ENCODE measurements at places on chromosomes 6 and 20.
A peak's percentile ranks its signal among the peaks of the same experiment; 100 is the strongest.

- no peak for DNase-seq
Observed at GRCh38 chr6:143750877-143751276, 73.1 kb downstream of the PHACTR2 start.

DNA sequence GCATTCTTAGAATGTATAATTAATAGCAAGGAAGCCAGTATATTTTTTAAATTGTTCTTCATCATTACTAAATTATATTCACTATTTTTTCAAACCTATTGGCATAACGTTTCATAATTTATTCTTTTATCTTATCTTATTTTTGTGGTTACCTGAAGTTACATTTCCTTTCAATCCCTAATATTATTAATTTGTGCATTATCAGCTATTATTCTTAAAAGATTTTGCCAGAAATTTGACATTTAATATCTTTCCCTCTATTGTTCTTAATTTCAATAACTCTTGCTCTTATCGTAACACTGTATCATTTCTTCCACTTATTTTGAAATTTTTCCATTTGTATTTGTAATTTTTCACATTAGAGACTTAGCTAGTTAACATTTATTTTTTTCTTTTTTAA lies 18.4 kb downstream of the OR14J1 start:
- no peak for DNase-seq

GRCh38 chr6:158358450-158359077 lies 46.3 kb downstream of the TULP4 start:
- no peak for DNase-seq

- DNase-seq = no peak
Observed at GRCh38 chr20:38193586-38194105, 28.6 kb upstream of the TGM2 start.

DNA sequence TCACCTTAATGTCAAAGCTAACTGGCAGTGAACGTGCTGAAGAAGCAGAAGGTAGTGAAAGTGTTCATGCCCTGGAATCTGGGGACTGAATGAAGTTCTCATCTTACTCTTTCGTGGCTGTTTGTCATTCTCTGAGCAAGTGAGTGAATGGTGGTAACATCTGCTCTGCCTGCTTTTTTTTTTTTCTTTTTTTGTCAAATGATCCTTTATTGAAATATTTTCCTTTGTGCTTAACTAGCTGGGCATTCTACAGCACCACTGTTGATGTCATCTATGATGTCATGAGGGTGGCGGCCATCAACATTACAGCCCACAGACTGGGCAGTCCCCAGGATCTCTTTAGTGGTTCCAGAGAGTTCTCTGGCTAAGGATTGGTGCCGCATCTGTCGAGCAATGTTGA lies 65.2 kb downstream of the RIN2 start:
- no peak for DNase-seq

- DNase-seq = peak; percentile 84
Observed at GRCh38 chr20:5658912-5659345, 91.3 kb upstream of the SHLD1 start.

DNA sequence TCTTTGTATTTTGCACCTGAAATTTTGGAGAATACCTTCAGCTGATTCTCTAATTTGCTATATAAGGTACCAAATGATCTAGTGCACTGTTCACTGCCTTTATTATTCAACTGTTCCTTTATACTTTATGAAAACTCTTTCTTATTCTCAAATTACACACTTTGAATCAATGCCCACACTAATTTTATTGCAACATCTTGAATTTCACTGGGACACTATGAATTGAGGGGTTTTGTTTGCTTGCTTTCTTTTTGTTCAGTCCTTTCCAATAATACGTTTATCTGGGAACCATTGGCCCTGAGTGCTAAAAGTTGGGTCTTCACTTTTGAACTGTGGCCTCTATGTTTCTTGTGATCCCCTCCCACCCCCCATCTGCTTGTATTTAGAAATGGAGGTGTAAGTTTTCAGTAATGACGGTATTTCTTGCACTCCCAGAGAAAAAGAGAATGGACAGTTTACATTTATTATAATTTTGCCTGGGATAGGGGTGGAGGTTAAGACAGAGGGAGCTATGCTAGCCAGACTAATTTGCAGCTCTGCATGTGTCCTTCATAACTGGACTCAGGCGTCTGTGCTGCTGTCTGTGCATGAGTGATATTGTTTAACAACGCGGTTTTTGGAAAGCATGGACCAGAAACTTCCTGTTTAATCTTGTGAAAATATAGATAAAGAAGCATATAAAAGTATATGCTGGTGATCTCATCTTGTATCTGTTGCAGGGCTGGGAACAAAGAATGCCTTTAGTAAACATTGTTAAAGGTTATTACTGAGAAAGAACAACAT lies 98.1 kb downstream of the DNAH8 start:
- DNase-seq = no peak

DNA sequence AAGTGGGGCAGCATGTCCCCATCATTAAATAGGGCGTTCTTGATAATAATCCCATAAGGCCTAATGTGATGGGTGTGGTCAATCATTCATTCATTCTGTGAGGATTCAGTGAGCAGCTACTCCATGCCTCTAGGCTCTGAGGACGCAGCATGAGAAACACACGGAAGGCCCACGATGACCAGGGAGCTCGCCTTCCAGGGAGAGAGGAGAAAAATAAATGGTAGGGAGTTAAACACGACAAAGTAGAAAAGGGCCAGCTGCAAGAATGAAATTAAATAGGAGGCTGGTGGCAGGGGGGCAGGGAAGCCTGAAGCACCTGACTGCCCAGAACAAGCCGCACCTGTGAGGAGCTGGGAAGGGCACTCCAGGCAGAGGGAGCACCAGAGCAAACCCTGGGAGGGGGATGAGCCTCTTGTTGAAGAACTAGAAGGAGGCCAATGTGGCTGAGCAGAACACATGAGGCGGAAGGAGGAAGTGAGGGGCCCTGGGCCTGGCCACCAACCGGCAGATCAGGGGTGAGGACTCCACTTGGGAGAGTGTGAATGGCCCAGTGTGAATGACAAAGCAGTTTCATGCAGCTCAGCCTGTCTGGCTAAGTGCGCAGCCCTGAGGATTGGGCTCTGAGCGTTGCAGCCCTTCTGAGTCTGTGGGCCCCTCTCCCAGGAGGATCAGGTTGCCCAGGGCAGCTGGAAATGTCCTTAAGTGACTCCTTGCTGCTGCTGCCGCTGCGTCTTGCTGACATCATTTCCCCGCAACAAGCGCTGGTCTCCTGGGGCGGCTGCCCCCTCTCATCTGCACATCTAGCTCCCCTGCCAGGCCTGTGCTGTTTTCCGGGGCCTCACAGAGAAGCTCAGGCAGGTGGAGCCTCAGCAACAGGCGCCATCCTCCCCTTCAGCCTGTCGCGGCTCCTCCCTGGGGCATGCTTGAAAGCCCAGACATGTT lies 99.9 kb downstream of the CDH26 start:
- DNase-seq = peak; percentile 56

- DNase-seq = no peak
Observed at GRCh38 chr6:26202201-26202611, 115.0 kb downstream of the HFE start.

DNA sequence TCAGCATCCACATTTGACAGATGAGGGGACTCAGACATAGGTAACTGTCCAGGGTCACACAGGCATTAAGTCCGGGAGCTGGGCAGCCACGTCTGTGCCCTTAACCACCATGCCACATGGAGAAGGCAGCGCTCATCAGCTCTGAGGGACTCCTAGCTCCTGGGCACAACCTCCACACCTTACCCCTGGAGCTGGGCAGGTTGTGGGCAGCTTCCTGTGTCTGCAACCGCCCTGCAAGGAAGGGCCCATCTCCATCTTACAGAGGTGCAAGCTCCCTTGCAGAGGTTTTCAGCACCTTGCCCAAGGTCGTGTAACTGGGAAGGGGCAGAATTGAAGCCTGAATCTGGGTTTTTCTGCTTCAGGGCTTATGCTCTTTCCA lies 7.9 kb downstream of the CCDC167 start:
- no peak for DNase-seq
